ENCODE measurements at places on chromosomes 6 and 20.

DNA sequence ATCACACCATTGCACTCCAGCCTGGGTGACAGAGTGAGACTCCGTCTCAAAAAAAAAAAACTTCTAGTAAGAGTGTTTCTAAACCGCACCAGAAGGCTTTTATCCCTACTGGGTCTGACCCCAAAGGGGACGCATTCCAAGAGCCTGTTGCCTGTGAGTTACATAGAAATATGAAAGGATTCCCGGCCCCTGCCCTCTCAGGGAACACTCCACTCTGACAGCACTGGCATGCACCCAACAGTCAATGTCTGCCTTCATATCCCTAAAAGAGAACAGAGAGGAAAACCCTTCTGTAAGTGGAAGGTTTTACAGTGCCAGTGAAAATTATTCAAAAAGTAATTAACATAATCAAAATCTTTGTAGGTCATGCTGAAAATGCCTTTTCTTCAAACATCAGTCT, 117.1 kb upstream of the PTPRT start:
- DNase-seq, result no peak

GRCh38 chr6:115363379-115363778, 697.3 kb downstream of the FRK start:
- DNase-seq, result no peak

- no peak for DNase-seq
Measured at GRCh38 chr6:136975089-136975715, 53.1 kb downstream of the SLC35D3 start.

DNA sequence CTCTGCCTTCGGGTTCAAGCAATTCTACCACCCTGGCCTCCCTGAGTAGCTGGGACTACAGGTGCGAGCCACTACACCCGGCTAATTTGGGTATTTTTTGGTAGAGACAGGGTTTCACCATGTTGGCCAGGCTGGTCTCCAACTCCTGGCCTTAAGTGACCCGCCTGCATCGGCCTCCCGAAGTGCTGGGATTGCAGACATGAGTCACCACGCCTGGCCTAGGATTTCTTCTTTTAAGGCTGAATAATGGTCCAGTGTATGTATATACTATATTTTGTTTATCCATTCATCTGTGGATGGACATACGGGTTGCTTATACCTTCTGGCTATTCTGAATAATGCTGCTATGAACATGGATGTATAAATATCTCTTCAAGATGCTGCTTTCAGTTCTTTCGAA, 17.1 kb downstream of the RIOK1 start:
- no peak for DNase-seq

DNA sequence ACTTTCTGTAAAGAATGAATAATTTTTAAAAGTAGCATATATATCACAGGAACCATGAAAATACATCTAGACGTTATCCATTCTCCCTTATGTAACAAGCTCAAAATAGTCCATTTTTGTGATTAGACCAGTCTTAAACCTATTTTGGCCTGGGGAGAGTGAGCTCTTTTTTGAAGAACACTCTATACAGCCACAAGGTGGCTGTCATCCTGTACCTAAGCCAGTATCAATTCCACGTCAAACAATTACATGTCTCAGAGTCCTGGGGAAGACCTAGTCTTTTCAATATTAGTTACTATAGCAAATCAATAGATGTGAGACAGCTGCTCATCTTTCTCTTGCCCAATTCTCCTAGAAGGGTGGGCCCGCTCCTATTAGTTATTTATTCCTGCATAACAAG, 28.4 kb downstream of the FBXO5 start:
- DNase-seq, result no peak

DNA sequence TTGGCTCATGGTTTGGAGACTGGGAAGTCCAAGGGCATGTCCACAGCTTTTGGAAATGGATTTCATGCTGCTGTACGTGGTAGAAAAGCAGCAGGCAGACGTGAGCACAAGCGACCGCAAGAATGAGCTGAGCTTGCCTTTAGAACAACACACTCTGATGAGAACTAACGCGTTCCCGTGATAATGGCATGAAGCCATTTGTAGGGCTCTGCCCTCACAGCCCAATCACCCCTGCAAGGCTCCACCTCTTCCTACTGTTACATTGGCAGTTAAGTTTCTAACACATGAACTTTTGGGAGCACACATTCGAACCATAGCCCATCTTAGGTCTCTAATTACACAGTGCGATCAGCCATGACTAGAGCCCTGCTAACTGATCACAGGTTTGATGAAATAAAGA, 107.5 kb upstream of the TMEM170B start:
- no peak for DNase-seq
